Right renal pelvis (tissue), 4 donors: ENCODE measurements at places on chromosomes 6 and 20.

GRCh38 chr6:167118006-167118405 is 4.9 kb upstream of the CCR6 start:
- DNase-seq = no peak

DNA sequence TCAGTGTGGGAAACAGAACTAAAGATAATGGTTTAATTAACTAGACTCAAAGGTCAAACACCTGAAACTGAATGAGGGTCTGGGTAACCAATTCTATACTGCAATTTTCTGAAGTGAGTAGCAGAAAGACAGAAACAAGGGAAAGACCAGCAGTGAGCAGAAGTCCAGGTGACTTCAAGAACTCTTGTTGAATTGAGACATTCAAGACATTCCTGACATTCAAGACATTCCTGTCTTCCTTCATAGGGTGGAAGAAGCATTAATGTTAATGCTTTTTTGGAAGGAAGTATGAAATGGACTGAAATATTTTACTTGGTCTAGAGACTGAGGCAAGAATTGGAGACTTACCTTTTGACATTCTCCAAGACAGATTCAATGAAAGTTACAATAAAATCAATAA is 529.9 kb upstream of the MMS22L start:
- no peak for DNase-seq

DNA sequence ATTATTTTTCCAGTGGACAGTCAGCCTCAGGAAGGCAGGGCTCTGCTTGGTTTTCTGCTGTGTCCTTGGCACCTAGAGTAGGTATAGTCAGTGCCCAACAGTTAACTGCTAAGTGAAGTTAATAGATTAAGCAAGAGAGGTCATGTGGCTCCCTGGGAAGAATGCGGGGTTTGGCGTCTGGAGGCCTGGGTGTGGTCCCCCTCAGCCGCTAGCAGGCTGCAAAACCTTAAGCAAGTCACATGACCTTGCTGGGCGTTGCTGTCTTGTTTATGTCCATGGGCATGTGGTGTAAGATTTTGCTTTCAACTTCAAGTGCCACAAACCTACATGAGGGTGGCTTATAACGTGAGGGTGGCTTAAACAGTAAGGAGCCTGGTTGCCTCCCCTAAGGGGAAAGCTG is 75.5 kb upstream of the SCP2D1 start:
- DNase-seq = no peak

- no peak for DNase-seq
Observed at GRCh38 chr20:61584851-61585250, 332.8 kb downstream of the CDH4 start.
